HT1080 (cell line): ENCODE measurements at places on chromosomes 16 and 17. TPM values are rescaled to one million over a fixed set of nuclear protein-coding genes. Genes with fewer than 3 reads are reported as not detected.

GRCh38 chr17:61175298-61176142, 224.1 kb upstream of the TBX2 start:
- DNase-seq = no peak

DNA sequence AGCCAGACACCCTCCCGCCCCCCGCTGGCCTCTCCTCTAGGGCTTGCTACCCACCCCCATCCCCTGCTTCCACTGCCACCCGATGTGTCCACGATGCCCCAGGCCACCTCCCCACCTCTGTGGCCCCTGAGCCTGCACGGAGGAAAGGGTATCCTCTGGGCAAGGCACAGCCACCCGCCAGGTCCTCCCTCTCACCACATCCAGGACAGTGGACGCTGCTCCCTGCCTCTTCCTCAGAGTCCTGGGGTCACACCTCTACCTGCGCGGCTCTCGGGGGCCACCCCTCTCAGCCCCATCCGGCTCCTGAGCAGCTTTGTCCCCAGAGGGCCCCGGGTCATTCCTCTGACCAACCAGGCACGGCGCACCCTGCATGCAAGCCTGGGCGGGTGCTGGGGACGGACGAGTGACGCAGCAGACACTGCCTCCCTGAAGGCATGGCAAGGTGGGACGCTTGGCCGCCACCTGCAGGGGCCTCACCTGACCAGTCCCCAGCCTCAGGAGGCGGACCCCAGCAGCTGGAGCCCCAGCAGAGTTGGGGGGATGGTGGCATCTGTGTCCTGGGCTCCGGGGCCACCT, 24.8 kb downstream of the FLYWCH1 start:
- DNase-seq = no peak

DNA sequence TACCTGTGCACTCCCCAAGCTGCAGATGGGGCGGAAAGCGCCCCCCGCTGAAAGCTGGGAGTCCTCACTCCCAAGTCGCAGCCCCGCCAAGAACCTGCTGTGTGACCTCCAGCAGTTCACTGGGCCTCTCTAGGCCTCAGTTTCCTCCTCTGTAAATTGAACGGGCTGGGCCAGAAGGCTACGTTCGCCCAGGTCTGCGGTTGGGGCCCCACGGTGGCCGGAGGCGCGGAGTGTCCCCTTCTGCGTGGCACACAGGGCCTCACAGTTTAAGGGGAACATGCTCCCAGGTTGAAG, 628 bp downstream of the GALK1 start:
- DNase-seq = no peak

GRCh38 chr16:54152362-54153239, 134.0 kb downstream of the IRX3 start:
- DNase-seq = no peak

- no peak for DNase-seq
Observed at GRCh38 chr17:78959803-78960202, 19.9 kb downstream of the LGALS3BP start.

GRCh38 chr17:76670020-76670717, 26.6 kb upstream of the ST6GALNAC1 start:
- DNase-seq = no peak

DNA sequence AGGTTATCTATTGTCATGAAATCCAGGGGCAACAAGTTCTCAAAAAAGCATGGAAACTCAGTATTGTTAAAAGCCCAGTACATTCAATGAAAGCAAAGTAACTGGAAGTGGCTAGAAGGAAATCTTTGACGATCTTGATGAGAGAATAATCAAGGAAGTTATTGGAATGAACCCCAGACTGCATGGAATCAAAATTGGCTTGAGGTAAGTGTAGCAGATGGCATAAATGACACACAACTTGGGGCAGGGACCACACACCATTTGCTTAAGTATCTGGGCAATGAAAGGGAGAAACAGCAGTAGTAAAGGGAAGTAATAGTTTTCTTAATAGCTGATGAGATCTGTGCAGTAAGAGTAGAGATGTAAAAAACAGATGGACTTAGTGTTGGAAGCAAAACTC, 238.0 kb downstream of the HS3ST3A1 start:
- no peak for DNase-seq

GRCh38 chr17:76345377-76345974, 8.2 kb downstream of the PRPSAP1 start:
- DNase-seq = no peak

NPIPA2 gene
- total RNA-seq = not detected in 2 replicates

DNA sequence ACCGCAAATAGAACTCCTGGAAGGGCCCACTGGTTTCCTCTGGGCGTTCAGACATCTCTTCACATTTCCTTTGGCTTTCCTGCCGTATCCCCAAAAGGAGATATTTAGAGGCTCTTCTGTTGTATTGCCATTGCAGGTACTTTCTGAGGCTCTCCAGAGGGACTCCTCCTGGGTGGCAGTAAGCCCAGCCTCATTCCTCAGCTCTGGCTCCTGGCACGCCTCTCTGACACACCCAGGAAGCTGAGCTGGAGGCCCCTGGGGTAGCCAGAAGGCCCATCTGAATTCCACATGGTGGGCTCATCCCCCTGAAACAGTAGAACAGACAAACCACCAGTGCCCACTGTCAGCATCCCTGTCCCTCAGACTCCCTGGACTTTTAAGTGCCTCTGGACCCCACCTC, 206.7 kb downstream of the PARN start:
- DNase-seq = no peak

- DNase-seq = no peak
Observed at GRCh38 chr17:39096508-39097149, 54.8 kb downstream of the PLXDC1 start.

PRCD gene
- 1.5 TPM in 1 of 2 replicates, not detected in the other for total RNA-seq

GRCh38 chr16:24352746-24353145, 96.6 kb downstream of the CACNG3 start:
- no peak for DNase-seq

DNA sequence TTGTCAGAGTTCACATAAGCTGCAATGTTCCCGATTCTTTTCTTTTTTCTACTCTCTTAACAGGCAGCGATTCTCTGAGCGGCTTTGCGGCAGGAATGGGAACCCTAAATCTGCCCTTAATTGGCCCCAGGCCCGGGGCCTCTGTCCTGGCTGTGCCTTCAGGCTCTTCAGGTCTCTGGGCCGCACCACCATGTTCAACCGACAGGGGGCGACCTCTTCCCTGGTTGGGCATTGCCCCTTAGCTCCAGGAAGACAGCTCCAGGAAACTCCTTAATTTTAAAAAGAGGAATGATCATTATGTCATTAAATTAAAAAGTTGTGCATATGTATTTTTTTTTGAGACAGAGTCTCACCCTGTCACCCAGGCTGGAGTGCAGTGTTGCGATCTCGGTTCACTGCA, 20.3 kb downstream of the CACNG5 start:
- DNase-seq = no peak

DNA sequence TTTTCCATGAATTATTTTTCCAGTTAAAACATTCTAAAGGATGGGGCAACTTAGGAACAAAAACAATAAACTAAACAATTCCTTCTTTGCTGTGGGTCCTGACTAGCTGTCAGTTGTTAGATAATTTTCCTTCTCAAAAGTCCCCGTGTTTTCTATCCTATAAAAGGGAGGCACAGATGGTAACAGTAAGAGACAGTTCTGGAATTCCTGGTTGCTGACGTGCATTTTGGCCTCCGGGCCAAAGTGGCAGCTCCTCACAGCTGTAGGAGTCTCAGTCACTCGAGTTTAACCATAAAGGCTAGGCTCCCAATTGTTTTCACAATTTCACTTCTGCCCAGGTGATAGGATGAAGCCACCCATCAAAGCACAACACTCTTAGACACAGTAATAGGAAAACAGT, 77.0 kb upstream of the ZNF423 start:
- no peak for DNase-seq

DRC7 gene
- total RNA-seq = not detected in 2 replicates

RPH3AL gene
- 2.2 and 3.8 TPM in 2 replicates for total RNA-seq

DNA sequence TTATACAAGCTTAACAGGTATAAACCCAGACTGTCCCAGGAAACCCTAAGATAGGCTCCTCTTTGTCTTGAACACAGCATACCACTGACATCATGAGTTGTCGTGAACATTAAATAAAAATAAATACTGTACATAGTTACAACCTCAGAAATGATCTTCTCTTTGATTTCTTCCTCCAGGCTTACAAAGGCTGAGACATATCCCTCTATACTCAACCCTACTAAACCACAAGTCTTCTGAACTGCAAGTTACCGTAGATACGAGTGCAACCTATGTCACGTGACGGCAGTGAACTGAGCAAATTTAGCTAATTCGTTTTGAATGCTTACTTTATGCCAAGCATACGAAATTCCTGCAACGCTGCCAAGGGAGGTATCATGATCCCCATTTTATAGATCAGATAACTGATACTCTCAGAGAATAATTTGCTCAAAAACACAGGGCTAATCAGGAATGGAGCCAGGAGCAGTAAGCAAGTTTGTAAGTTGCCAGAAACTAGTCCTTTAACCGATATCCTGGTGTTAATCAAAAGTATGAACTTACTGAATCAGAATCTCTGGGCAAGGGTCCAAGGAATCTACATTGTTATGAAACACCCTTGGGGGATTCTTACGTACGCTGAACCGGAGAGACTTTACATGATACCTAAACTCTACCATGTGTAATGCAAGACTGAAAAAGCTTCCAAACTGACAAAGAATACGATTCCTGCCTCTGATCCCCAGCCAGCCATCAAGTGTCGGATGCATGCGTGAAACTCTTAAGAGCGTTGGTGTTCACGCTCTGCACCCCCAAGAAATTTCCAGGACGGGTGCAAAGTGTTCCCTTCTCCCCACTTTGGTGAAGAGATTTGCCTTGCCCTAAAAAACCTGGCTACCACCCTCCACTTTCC, 106.2 kb downstream of the XYLT1 start:
- peak; percentile 8 for DNase-seq

GRCh38 chr16:21101631-21102420, 48.8 kb downstream of the DNAH3 start:
- DNase-seq = peak; percentile 8

ADAM11 gene
- 2.8 and 3.4 TPM in 2 replicates for total RNA-seq

DNA sequence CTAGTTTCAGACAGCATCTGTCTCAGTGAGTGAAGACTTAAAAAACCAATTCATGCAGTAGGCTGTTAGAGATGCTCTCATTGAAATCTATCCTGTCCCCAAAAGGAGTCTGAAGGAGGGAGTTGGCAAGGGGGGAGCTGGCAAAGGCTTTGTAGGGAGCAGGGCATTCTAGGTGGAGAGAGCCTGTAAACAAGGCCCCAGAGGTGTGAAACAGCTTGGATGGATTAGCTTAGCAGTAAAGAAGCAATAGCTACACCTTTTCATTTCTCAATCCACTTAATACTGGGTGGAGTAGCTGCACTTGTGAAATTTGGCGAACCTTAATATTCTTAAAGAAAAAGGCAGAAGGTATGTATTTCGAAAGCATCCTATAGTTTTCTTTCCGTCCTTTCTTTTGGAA, 61.8 kb downstream of the KSR1 start:
- no peak for DNase-seq

FBF1 gene
- total RNA-seq = 9.5 and 10.8 TPM in 2 replicates
